Epithelial cell of esophagus (primary cell): ENCODE measurements at places on chromosomes 11 and 22.

GRCh38 chr11:3840004-3840869 lies 522 bp downstream of the RHOG start:
- no peak for DNase-seq

- DNase-seq: no peak
Observed at GRCh38 chr22:36934418-36935312, 21.2 kb downstream of the CSF2RB start.

DNA sequence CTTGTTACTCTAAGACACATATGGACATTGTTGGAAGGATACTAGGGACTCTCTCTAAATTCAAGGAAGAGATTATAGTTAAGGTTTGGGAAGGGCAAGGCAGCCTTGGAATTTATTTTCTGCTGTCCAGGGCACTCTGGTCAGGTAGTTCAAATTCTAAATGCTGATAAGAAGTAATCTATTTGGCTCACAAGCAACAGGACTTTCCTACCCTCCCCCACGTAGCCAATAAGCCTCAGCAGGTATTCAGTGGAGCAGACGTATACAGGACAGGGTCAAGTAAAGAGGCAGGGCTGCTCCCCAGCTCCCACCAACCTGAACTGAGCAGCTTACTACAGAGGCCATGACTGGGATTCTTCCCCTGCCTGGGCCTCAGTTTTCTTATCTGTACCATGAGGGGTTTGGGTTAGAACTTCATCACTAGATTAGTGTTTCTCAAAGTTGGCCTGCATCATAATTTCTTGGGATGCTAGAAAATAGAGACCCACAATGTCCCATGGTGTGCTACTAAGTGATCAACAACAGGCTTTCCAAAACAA lies 6.1 kb upstream of the INSC start:
- DNase-seq: no peak

- peak; percentile 80 for DNase-seq
Observed at GRCh38 chr11:46898396-46899095, 19.8 kb downstream of the LRP4 start.

DNA sequence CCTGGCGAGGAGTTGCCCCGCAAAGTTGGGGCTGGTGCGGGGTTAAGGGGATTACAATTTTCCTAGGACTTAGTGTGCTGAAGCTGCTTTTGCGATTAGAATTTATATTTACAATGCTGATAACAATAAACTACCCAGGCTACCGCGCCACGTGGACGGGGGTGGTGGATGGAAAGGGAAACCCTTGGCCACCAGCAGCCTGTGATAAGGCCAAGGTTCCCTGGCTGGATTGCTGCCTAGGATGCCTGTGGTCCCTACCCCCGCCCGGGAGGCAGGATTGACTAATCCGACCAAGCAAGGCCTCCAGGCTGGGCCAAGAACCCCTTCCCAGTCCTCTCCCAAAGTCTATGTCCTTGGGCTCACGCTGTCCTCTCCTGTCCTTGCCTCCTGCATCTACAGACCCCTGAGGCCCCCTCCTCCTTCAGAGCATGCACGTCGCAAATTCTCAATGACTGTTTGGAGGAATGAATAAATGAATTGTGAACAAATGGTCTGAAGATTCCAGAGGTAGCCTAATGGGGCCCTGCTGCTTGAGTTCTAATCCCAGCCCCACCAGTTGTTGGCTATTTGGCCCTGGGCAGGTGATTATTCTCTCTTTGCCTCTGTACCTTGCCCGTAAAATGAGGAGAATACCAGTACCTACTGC lies 7.6 kb upstream of the CHKA start:
- DNase-seq: no peak

DNA sequence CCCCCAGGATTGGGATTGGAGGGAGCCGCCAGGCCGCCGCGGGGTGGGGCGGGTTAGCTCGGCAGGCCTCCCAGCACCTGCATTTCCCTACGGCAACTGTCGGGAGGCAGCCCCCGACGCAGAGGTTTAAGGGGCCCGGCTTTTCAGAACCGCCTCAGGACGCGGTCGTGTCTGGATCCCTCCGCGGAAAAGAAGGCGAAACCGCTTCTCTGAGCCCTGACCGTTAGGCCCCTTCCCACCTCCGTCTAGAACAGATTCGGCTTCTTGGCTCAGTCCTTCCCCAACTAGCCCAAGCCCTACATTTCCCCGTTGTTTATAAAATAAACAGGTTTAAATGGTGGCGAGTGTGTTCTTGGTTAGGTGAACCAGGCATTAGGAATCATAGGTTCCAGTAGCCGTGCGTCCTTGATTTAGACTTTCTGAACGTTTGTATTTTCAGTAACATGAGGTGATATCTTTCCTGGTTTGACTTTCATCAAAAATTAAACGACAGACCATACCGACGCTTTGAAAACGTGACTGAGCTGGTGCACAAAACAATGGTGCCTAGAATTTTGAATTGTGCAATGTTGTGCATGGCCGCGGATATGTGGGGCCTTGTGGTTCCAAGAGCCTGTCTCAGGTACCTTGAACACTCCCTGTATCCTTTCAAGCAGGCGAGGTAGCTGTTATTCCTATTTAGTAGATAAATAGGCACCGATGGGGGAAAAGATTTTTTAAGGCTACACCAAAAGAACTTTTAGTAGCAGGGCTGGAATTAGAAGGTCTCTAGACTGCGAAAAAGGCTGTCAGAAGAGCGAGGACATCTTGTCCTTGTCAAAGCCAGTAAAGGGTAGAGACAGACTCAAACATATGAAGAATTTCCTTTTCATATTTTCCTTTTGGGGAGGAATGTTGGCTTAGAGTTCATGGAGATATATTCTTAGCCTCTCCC lies 1.2 kb upstream of the HSPA8 start:
- DNase-seq: peak; percentile 64

GRCh38 chr11:8654503-8654902 lies 28.0 kb downstream of the TRIM66 start:
- no peak for DNase-seq

GRCh38 chr22:44571566-44572413 lies 73.8 kb upstream of the RTL6 start:
- no peak for DNase-seq

- DNase-seq: peak; percentile 73
Observed at GRCh38 chr11:34707462-34707840, 86.6 kb downstream of the EHF start.

DNA sequence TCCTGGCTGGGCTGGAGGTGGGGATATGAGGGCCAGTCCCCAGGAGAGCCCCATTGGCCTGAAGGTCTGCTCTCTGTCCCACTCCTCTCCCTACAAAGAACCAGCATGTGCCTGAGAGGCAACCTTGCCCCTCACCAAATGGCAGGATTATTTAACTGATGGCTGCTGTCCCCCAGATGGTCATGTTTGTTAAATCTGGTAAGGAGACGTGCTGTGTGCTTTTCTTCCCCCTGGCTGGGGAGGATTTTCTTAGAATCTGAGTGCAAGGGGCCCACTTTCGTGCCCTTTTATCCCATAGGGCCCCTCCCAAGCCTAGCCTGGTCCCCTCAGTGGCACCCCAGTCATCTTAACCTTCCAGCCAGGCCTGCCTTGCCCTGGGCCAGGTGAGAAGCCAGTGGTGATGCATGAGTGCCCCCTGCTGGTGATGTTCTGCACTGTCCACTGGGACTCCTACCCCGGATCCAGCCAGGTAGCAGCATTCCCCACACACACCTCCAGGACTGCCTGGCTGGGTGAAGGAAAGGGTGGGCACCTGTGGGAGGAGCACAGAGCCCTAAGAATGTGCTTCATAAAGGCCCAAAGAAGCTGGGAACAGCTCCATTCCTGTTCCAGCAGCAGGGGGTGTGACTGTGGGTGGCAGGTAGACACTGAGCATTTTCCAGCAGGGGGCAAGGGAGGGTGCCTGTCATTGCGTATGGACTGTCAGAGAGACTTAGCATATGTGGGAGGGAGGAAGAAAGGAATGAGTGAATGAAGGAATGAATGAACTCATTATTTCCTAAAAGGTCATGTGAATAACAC lies 28.9 kb downstream of the MFNG start:
- peak; percentile 74 for DNase-seq

DNA sequence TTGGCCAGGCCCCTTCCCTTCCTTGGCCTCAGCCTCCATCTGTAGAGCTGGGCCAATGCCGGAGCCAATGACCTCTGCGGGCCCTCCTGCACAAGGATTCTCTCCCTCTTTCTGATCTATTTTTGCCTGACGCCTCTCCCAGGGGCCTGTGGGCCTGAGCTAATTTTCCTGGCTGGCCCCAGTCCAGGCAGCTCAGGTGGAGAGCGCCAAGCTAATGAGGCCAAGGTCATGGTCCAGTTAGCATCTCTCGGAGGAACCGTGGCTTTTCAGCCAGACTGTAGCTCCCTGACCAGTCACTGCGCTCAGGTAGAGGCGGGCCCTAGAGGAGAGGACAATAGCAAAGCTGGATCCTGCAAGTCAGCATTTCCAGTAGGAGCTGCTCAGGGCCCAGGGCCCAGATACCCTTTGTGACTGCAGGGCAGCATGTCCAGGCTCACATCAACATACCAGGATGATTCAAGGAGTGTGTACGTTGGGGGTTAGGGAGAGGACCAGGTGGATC lies 43.5 kb downstream of the APOL3 start:
- no peak for DNase-seq

DNA sequence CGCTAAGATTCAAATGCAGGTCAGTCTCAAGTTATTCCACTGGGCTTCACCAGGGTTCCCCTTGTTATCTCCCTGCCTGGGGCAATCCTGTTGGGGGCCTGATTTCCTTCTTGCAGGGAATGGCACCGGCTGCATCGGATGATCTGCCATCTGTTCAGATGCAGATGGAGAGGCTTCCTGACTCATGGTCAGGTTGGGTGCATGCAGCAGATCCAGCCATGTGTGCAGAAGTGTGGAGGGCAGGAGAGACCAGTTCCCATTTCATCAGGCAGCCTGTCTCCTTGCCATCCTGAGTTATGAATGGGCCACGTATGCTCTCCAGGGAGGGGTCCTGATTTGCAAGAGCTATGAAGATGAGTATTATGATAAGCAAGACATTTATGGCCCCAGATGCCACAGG lies 161.2 kb upstream of the PLET1 start:
- no peak for DNase-seq
